ENCODE measurements at places on chromosomes 7 and 10. TPM values are rescaled to one million over a fixed set of nuclear protein-coding genes. Genes with fewer than 3 reads are reported as not detected.

DNA sequence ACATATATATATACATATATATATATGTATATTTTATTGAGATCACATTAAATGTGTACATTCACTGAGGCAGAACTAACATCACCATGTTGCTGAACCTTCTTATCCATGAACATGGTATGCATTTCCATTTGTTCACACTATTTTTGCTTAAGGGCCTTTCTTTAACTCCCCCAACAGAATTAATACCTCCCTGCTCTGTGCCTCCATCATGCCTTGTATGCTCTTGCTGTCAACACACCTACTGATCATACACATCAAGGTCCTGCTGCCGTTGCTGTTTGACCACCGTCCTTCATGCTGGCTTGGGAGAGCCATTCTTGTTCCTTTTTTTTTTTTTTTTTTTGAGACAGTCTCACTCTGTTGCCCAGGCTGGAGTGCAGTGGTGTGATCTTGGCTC lies 43.5 kb downstream of the EPHB4 start:
- DNase-seq, result no peak

DNA sequence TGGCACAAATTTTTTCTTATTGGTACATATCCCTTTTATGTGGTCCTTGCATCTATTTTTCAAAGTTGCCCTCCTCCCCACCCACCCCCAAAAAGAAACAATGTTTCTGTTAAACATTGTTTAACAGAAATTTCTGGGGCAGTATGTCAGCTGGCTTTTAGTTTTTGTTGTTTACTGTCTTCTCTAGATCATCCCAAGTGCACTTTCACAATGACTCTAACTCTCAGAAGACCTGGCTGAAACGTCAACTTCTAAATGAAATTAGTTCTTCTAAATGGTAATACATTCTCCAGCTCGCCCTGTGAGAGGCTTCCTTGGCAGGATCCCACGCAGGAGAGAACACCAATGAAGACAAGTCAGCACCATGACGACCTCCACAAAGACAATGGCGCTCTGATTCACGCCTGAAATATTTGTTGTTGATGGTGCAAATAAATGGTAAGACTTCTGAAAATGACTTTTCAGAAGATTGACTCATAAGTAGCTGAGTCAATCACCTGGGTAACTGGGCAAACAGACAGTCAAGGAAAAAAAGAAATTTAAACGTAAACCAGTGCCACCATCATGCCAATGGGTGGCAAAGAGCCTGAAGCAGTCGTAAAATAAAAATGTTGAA lies 293.7 kb downstream of the FZD1 start:
- DNase-seq, result no peak

- no peak for DNase-seq
Observed at GRCh38 chr10:91493313-91493712, 83.2 kb downstream of the HECTD2 start.

DNA sequence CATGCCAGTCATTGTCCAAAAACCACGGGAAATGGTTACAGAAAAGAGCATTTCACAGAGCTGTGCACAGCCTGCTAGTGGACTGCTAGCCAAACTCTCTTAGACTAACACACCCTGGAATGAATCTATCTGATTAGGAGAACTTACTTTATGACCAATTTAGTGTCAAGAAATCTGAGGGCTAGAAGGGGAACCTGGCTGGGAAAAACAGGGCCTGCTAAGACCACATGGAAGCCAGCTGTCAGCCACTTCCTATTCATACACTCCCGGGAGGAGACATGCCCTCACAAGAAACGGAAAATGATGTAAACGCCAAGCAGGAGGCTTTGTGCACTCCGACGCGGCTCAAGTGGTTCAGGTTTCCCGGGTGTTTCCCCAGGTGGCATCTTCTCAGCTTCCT lies 54.8 kb downstream of the MPP7 start:
- DNase-seq, result no peak

GRCh38 chr10:105658696-105659095 lies 1017.6 kb downstream of the SORCS3 start:
- DNase-seq, result no peak

The FRMPD2 gene
- total RNA-seq, result not detected
